ENCODE measurements at places on chromosomes 6 and 20. TPM values are rescaled to one million over a fixed set of nuclear protein-coding genes. Genes with fewer than 3 reads are reported as not detected.

The HSD17B8 gene
- 11.4 TPM for total RNA-seq

The TMC2 gene
- total RNA-seq, result under 0.01 TPM

The HTR1E gene
- total RNA-seq, result not detected

The EMILIN3 gene
- total RNA-seq, result 0.17 TPM

The ALDH5A1 gene
- total RNA-seq, result 0.26 TPM

The SEL1L2 gene
- not detected for total RNA-seq

The C6orf15 gene
- not detected for total RNA-seq

The MATN4 gene
- total RNA-seq, result under 0.01 TPM

The TNNC2 gene
- total RNA-seq, result 1.3 TPM

The ULBP1 gene
- 0.26 TPM for total RNA-seq

The PACSIN1 gene
- not detected for total RNA-seq

The RSPO4 gene
- total RNA-seq, result not detected

The EYA4 gene
- total RNA-seq, result 23.9 TPM

The WFDC12 gene
- total RNA-seq, result not detected

The BPI gene
- total RNA-seq, result not detected

The GLP1R gene
- total RNA-seq, result not detected

The YTHDF1 gene
- 12.8 TPM for total RNA-seq

The TBXT gene
- not detected for total RNA-seq

The HMGCLL1 gene
- total RNA-seq, result 0.51 TPM

The DLL1 gene
- 5.6 TPM for total RNA-seq

The OXT gene
- not detected for total RNA-seq

The FOXA2 gene
- not detected for total RNA-seq

The ECT2L gene
- 0.17 TPM for total RNA-seq

The OPN5 gene
- not detected for total RNA-seq

The ARMC2 gene
- total RNA-seq, result 4.0 TPM

The BPIFB4 gene
- not detected for total RNA-seq

The ENPP3 gene
- 0.26 TPM for total RNA-seq

The CTAGE9 gene
- not detected for total RNA-seq

The RBPJL gene
- total RNA-seq, result not detected

The PDYN gene
- total RNA-seq, result not detected

The OR2B6 gene
- total RNA-seq, result 0.17 TPM

The FOXC1 gene
- total RNA-seq, result 0.66 TPM

The IP6K3 gene
- 1.8 TPM for total RNA-seq

The TMEM170B gene
- total RNA-seq, result 4.5 TPM

The FNDC11 gene
- 1.0 TPM for total RNA-seq

The JPH2 gene
- total RNA-seq, result 0.66 TPM

The SCRT2 gene
- total RNA-seq, result not detected

The NOX3 gene
- not detected for total RNA-seq
